ENCODE measurements at places on chromosomes 11 and 22.
A peak's percentile ranks its signal among the peaks of the same experiment; 100 is the strongest.

DNA sequence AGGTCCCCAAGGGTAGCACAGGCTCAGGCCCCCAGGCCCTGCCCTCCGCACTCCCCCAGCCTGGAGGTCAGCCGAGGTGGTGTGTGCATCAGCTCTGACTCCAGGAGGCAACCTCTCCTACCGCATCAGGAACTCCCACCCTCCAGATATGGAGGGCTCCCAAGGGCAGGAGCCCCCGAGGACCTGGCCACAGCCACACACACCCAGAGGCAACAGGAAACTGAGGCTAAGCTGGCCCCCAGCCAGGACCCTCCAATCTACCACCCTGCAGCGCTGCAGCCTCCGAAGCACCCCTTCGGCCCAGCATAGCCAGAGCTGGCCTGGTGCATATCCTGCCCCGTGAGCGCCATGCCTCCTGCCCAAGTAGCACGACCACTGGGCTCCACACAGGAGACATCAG, 104.0 kb downstream of the MED15 start:
- DNase-seq = no peak

DNA sequence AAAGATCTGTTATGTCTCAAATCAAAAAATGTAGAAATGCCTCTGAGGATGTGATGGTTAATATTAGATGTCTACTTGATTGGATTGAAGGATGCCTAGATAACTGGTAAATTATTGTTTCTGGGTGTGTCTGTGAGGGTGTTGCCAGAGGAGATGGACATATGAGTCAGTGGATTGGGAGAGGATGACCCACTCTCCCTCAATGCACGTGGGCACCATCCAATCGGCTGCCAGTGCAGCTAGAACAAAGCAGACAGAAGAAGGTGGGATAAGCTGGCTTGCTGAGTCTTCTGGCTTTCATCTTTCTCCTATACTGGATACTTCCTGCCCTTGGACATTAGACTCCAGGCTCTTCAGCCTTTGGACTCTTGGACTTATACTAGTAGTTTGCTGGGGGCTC, 430.3 kb downstream of the SOX6 start:
- DNase-seq = no peak

DNA sequence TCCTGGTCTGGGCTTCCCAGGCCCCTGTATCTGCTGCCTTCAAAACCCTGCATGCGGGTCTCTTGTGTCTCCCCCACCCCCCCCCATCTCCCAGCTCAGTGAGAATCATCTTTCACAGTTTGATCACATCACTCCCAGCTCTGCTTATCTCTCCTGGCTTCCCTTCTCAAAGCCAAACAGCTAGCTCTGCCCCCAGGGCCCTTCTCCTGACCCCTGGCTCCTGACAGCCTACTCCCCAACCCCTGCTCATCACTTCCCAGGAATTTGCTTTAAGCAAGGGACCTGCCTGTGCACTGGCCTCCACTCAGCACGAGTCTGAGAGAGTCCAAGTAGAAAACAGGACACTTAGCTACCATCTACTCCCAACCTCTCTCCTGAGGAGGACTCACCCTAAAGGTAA, 342.7 kb downstream of the TENM4 start:
- no peak for DNase-seq

- DNase-seq = no peak
Measured at GRCh38 chr11:110355011-110355744, 58.8 kb upstream of the RDX start.

DNA sequence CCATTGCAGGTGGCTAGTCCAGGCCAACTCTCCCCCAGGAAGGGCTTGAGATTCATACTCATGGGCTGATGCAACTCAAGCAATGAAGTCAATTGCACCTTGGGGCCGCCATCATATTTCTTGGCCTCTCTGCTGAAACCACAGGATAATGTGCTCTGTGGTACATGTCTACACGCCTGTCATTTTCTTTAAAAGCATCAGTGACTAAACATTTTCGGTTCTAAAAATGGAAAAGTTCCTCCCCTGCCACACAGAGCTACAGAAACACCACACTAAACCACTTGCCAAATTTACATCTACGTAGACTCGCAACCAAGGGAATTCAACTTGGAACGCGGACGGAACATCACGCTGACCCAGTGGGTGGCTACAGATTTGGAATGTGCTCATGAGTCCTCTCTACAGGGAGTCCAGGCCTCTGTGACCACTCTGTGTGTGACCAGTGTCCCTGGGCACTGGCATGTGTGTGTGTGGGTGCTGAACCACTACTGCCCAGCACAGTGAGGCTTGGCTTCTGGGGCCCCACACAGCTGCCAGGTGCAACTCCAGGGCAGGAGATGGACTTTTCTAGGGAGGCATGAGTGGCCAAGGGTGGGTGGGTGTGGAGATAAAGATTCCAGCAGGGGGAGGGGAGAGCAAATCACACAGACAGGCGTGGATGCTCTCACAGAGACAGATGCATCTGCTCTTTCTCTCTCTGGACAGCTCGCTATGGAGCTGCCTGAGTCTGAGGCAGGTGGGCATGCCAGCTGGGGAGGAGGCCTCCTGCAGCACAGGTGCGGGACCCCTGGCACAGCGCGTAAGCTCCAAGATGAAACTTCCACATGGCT, 261.9 kb downstream of the CTTN start:
- no peak for DNase-seq

GRCh38 chr11:134014511-134014910, 54.4 kb upstream of the JAM3 start:
- peak; percentile 82 for DNase-seq

- DNase-seq = no peak
Measured at GRCh38 chr11:2277933-2278523, 7.6 kb upstream of the ASCL2 start.

- no peak for DNase-seq
Measured at GRCh38 chr11:93969925-93970922, 50.9 kb upstream of the HEPHL1 start.

- no peak for DNase-seq
Measured at GRCh38 chr11:7537265-7537664, 23.5 kb downstream of the PPFIBP2 start.

- DNase-seq = peak; percentile 76
Measured at GRCh38 chr11:133821776-133822175, 23.5 kb downstream of the SPATA19 start.

GRCh38 chr11:55324500-55324899, 18.5 kb upstream of the OR4A16 start:
- DNase-seq = no peak
